Kidney epithelial cell (primary cell): ENCODE measurements at places on chromosomes 7 and 10.

- DNase-seq: peak; percentile 61
Measured at GRCh38 chr7:102318482-102318971, 31.9 kb downstream of the SH2B2 start.

GRCh38 chr10:117345143-117345542, 30.1 kb downstream of the PDZD8 start:
- DNase-seq: no peak

DNA sequence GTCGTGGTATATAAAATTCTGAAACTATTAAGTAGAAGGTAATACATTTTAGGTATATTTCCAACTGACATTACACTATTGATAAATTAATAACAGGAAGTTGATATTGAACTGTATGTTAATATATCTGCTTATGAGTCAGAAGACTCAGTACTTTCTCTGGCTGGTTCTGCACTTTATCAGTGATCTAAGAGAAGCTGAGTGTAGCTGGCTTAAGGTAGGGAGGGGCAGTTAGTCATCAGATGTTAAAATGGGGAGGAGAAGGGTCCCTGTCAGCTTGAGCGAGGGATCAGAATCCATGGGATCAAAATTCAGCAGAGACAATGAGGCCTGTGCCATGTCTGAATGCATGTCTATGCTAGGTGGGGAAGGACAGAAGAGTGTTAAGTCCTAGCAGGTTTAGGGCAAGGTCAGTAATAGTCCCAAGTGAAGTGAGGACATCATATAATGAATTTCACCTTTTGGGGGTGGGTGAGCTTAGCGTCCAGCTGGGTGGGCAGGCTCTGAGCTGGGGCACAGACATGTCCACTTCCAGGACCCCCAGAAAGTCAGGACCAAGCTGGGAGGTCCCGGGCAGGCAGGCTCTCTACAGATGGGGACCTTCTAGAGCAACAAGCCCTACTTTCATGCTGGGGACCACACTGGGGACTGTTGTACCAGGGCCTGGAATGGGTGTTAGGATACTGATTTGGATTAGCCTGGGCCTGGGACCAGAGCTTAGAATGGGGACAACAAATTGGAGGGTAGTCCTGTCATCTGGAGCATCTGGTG, 82.9 kb downstream of the WDFY4 start:
- no peak for DNase-seq

- DNase-seq: no peak
Measured at GRCh38 chr7:2663960-2664359, 24.0 kb upstream of the AMZ1 start.

DNA sequence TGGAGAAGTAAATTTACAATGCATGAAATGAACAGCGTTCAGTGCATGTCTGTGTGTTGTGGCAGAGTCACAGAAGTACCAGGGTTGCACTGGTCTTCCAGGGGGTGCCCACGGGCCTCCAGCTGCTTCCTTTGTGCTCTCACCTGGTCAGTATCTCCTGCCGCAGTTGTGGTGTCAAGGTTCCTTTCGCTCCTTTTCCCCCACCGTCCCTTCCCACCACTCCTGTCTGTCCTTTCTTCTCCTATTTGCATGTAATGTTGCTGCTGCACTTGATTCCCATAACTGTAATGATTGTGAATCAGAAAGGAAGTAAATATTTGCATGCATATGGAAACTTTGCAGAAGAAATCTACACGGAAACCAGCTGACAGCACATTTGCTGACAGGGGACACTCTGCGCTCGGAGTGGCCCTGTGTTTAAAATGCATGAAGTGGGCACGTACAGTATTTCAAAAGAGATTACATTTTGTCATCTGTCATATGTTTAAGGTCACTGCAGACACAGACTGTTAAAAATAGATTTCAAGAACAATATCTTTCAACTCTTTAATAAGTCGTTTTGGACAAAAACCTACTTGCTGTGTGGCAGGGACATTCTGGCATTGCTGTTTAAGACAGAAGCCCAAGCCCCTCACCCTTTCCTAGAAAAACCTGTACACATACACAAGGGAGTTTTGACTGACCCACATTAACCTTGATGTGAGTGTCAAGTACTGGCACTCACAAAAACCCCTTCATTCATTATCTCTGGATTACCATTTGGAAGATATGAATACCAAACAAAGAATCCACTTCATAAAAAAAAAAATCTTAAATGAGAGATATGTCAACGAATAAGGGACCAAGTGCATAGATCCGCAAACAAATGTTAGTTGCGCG, 336.7 kb upstream of the KLF6 start:
- no peak for DNase-seq

- DNase-seq: no peak
Measured at GRCh38 chr10:61903221-61903927, 1.9 kb downstream of the ARID5B start.

DNA sequence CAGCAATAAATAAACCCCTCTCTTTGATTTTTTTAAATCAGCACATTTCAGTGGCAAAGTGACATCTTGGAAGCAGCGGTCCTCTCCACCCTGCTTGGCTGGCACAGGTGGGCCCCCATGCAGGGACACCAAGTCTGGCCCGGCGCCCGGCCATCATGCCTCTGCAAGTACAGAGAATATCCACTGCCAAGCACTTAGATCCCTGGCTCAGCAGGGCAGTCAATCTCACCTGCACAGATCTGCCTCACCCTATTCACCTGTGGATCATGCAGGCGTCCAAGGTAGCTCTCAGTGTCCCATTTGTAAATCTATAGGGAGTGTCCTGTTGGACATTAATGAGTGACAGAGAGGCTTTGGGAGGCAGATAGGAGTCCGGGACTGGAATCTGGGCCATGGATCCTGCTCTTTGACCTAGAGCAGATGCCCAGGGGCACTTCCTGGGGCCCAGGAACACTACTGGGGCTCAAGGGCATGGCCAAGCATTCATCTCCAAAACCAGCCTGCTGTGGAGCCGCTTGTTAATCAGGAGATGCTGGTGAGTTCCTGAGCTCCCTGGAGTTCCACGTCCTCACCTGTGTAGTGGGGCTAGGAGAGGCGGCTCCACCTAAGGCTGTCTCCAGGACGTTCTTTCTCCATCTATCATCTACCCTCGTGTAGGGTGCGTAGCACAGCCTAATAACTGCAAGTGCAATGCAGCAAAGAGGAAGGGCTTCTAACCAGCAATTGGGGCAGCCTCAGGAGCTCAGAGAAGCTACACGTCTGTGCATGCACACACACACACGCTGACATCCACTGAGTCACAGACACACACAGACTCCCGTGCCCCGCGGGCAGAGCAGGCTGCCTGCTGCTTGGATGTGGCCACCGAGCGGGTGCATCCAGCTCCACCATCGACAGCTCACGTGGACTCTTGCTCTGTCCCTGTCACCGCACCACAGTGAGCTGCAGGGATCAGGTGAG, 123.6 kb downstream of the OAT start:
- no peak for DNase-seq

DNA sequence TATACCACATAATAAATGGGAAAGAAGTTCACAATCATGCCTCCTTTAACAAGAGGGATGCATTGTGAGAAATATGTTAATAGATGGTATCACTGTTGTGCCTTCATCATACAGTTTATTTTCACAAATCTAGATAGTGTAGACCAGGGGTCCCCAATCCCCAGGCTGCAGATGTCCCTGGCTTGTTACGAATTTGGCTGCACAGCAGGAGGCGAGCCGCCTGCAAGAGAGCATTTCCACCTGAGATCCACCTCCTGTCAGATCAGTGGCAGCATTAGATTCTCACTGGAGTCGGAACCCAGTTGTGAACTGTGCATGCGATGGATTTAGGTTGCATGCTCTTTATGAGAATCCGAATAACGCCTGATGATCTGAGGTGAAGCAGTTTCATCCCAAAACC, 361.9 kb upstream of the ZWINT start:
- no peak for DNase-seq

DNA sequence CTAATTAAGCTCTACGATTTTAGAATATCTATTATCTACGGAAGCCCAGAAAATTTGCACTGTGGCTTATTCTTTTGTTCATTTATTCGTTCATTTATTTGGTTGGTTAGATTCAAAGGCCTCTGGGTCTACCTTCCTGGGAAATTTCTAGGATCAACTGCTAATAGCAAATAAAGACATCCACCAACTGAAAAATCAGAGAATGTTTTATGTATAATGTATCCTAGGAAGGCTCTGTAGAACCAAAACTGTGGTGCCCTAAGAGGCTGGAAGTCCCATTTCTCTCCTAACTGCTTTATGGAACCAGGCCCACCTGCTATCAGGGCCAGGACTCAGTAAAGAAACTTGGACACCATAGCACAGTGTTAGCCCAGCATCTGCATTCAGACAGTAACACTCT, 923.4 kb upstream of the AUTS2 start:
- no peak for DNase-seq

DNA sequence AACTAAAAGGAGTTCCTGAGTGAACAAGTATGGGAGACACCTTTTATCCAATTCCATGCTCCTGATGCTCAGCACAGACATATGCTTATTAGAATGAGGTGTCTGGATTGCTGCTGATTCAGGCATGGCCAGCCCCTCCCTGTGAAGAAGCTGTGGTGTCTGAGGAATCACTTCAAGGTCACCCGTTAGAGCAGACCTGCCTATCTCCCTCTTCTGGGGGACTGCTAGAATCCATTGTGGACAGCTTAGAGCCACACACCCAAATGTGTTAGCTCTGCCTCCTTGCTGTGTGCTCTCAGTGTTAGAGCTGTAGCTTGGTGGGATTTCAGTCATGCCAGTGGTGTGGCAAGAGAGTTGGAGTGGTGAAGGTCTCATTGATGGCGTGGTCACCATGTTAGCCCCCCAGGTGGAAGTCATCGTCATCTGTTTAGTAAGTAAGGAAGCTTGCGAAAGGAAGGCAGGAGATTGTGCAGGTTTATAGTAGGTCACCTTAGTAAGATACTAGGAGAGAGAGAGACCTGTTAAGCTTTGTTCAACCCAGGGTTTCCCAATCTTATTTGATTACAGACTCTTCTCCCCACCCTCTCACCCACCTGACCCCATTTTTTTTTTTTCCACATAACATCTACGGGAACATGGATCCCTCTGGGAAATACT, 12.8 kb downstream of the PRXL2A start:
- no peak for DNase-seq

DNA sequence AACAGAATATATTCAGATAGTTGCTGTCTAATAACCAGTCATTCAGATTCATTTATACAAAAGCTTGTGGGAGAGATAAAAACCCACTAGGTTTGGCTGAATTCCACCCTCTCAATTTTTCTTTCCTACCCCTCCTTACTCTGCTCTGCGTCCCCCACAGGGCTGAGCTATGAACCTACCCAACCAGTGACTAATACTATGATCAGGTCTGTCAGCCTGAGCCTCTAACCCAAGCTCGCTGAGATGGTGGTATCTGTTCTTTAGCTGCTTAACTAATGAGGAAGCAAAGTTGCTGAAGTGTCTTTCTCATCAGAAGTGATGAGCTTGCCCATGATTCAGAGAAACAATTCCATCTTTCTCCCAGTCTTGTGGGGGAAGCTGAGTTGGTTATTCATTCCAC, 248.7 kb upstream of the GPR26 start:
- no peak for DNase-seq

DNA sequence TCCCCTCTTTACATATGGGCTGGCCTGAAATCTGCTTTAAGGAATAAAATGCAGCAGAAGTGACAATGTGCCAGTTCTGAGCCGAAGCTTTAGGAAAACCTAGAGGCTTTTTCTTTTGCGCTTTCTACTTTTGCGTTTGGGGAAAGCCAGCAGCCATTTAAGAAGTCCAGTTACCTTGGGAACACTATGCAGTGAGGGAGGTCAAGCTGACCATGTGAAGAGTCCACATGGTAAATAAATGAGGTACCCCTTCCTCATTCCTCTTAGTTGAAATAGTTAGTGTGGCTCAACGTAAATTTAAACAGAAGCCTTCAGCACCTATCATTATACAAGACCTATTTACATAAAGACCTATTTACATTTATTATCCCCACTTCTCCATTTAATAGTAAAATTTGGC, 78.5 kb downstream of the TFPI2 start:
- DNase-seq: no peak

GRCh38 chr10:8073691-8074416, 19.4 kb downstream of the GATA3 start:
- DNase-seq: no peak

- DNase-seq: no peak
Measured at GRCh38 chr10:78755877-78756455, 312.8 kb upstream of the ZMIZ1 start.

GRCh38 chr10:78563314-78563713, 505.5 kb upstream of the ZMIZ1 start:
- DNase-seq: no peak

DNA sequence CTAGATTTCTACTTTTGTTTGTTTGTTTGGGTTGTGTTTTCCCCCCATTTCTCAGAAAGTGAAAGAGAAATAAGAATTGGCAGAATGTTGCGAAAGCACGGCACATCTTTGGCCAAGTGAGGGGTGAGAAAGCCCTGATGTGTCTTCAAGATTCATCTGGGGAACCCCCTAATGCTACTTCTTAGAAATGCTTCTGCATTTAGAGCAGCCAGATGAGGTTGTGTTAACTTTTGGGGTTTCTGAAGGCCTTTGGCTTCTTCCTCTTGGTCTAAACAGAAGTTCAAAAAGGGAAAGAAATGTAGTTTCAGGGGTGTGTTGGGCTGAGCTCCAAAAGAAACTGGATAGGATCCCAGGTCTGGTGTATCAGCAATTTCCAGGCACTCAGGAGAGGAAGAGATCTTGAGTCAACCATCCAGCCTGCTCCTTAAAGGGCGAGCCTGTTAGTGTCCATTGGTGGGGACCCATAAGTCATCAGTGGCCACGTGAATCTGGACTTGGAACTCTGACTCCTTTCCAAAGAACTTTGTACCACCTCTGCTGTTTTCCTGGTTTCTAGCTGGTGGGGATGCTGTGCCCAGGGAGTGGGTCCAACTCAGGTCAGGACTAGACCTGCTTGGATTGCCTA, 6.5 kb downstream of the DUSP5 start:
- DNase-seq: no peak

- no peak for DNase-seq
Measured at GRCh38 chr7:95330961-95331337, 6.6 kb upstream of the PON1 start.

GRCh38 chr7:149334219-149334618, 72.2 kb downstream of the ZNF783 start:
- DNase-seq: no peak

DNA sequence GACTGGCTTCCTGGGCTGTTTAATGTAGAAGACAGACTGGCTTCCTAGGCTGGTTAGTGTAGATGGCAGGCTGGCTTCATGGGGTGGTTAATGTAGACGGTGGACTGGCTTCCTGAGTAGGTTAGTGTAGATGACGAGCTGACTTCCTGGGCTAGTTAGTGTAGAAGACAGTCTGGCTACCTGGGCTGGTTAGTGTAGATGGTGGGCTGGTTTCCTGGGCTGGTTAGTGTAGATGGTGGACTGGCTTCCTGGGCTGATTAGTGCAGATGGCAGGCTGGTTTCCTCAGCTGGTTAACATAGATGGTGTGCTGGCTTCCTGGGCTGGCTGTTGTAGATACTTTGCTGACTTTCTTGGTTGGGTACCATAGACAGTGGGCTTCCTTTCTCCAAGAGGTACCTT, 122.9 kb upstream of the PPP2R2D start:
- DNase-seq: no peak

GRCh38 chr10:96513305-96513697, 425 bp downstream of the TLL2 start:
- no peak for DNase-seq

DNA sequence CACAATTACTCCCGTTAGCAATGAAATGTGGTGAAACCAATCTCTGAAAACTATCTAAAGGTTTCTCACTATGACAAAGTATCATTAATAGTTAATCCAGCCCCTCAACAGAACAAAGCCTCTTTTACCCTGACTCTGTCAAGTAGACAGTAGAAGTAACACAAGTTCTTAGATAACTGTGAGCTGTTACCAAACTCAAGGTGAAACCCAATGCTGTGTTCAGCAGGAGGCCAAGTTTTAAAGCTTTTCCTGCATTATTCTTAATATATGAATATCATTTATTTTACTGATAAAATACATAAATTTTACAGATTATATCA, 109.1 kb downstream of the SRPK2 start:
- no peak for DNase-seq
